ENCODE measurements at places on chromosomes 7 and 10. TPM values are rescaled to one million over a fixed set of nuclear protein-coding genes. Genes with fewer than 3 reads are reported as not detected.

STX1A gene
- 5.0 TPM for total RNA-seq

CCNJ gene
- 5.3 TPM for total RNA-seq

LSM8 gene
- 61.8 TPM for total RNA-seq

COL13A1 gene
- total RNA-seq: 2.3 TPM

NRP1 gene
- total RNA-seq: 151 TPM

ASZ1 gene
- not detected for total RNA-seq

DNA sequence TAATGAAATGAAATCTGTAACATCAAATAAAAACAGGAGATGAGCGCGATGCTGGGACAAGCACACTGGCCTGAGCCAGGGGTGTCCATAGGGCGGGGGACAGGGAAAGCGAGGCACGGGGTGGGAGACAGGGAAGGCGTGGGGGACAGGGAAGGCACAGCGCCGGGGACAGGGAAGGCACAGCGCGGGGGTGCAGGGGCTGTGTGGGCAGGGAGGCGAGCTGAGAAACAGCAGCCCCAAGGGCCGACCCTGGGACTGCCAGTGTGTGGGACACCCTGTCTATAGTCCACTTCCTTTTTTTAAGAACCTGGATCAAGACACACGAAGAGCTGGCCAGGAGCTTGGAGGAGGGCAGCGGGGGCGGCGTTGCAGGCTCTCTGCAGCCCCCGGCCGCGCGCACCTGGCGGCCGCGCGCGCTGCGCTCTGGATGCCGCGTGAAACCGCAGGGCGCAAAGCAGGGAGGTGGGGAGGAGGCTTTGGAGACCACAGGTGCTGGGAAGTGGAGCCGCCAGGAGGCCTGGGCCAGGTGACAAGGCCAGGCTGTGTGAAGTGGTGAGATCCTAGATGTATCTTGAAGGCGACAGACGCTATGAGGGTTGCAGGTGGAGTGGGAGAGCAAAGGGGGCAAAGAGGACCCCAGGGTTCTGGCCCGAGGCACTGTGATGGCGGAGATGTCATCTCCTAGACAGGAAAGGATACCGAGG, 157.7 kb downstream of the COBL start:
- no peaks in the 10 kb centered on the region for H3K27me3 ChIP-seq
- H3K4me3 ChIP-seq: no peak overlapping the region
- no peaks in the 10 kb centered on the region for H3K36me3 ChIP-seq
- H3K4me1 ChIP-seq: no peaks in the 10 kb centered on the region

DNA sequence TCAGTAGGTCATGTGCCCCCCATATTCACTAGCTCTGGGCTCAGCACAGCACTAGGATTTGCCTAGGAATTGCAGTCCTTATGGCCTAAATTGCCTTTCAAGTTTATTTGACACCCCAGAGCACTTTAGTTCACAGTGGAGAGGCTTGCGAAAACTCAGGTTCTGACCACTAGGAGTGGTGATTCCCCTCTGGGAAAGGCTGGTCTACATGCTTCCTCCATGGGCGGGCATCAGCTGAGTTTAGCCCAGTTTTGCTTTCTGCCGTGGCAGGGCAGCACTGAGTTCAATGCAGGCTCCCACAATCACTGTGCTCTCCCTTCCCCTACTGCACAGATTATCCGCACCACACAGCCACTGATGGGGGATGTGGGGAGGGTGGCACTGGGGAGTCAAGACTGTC, 94.4 kb downstream of the ADCYAP1R1 start:
- peaks cover 9% of the 10 kb centered on the region for H3K27me3 ChIP-seq
- no peak overlapping the region for H3K27ac ChIP-seq
- H3K4me3 ChIP-seq: no peak overlapping the region
- H3K36me3 ChIP-seq: no peaks in the 10 kb centered on the region

GRCh38 chr7:141460781-141461715, 90.2 kb upstream of the AGK start:
- DNase-seq: no peak
- no peaks in the 10 kb centered on the region for H3K27me3 ChIP-seq
- H3K27ac ChIP-seq: no peak overlapping the region
- no peak overlapping the region for H3K4me3 ChIP-seq
- H3K36me3 ChIP-seq: no peaks in the 10 kb centered on the region
- H3K4me1 ChIP-seq: no peaks in the 10 kb centered on the region

DNA sequence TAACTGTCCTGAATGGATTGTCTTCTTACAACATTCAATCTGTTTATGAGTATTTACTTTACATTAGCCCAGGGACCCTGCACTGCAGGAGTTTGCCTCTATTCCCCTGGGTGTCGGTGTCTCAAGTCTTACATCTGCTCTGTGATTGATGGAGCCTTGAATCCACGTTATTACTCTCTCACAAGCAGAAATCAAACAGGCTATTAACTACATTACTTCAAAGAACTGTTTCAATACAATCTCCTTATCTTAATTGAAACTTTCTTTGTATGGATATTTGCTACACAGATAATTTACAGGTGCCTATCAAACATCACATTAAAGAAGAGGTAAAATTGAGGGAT, 3.1 kb upstream of the ARID5B start:
- no peaks in the 10 kb centered on the region for H3K36me3 ChIP-seq
- H3K4me1 ChIP-seq: peaks cover 11% of the 10 kb centered on the region
- H3K27ac ChIP-seq: peak overlapping the region; percentile 88
- H3K27me3 ChIP-seq: no peaks in the 10 kb centered on the region

- no peaks in the 10 kb centered on the region for H3K36me3 ChIP-seq
- no peak overlapping the region for H3K27ac ChIP-seq
- no peak overlapping the region for H3K4me3 ChIP-seq
- no peaks in the 10 kb centered on the region for H3K27me3 ChIP-seq
- DNase-seq: no peak
These were observed 109.7 kb upstream of the PPIF start for GRCh38 chr10:79237454-79238157.

GRCh38 chr7:21334906-21335305, 93.0 kb upstream of the SP4 start:
- H3K27me3 ChIP-seq: no peaks in the 10 kb centered on the region
- no peaks in the 10 kb centered on the region for H3K36me3 ChIP-seq
- no peak overlapping the region for H3K27ac ChIP-seq
- no peak overlapping the region for H3K4me3 ChIP-seq

GRCh38 chr7:1081931-1082401, 5.9 kb upstream of the GPER1 start:
- H3K27me3 ChIP-seq: no peaks in the 10 kb centered on the region
- peaks cover 26% of the 10 kb centered on the region for H3K4me1 ChIP-seq
- H3K27ac ChIP-seq: no peak overlapping the region
- H3K36me3 ChIP-seq: no peaks in the 10 kb centered on the region
- no peak overlapping the region for H3K4me3 ChIP-seq

- H3K4me1 ChIP-seq: no peaks in the 10 kb centered on the region
- H3K36me3 ChIP-seq: no peaks in the 10 kb centered on the region
- H3K4me3 ChIP-seq: no peak overlapping the region
- no peak overlapping the region for H3K27ac ChIP-seq
- DNase-seq: no peak
- no peaks in the 10 kb centered on the region for H3K27me3 ChIP-seq
These were observed 26.9 kb upstream of the NRBF2 start for GRCh38 chr10:63106111-63106755.
